ENCODE measurements at places on chromosomes 5 and 9. TPM values are rescaled to one million over a fixed set of nuclear protein-coding genes. Genes with fewer than 3 reads are reported as not detected.

The IL9 gene
- polyA plus RNA-seq, result not detected

The PNPLA7 gene
- 3.7 TPM for polyA plus RNA-seq

The RACK1 gene
- 2,486 TPM for polyA plus RNA-seq

The TICAM2 gene
- 2.1 TPM for polyA plus RNA-seq

The ADAMTS2 gene
- 7.8 TPM for polyA plus RNA-seq

The NKD2 gene
- 15.6 TPM for polyA plus RNA-seq

The LRRTM2 gene
- 1.9 TPM for polyA plus RNA-seq

The BTNL8 gene
- 0.65 TPM for polyA plus RNA-seq

The IFNK gene
- not detected for polyA plus RNA-seq

The GHR gene
- polyA plus RNA-seq, result 27.3 TPM

The TSSK1B gene
- polyA plus RNA-seq, result 0.12 TPM

The PCDHB10 gene
- 7.2 TPM for polyA plus RNA-seq

The MZB1 gene
- polyA plus RNA-seq, result 0.96 TPM

The PCDHB12 gene
- polyA plus RNA-seq, result 4.6 TPM

The CCNI2 gene
- polyA plus RNA-seq, result 4.2 TPM

The SPINK7 gene
- 0.35 TPM for polyA plus RNA-seq

The KIAA0825 gene
- polyA plus RNA-seq, result 5.2 TPM

DNA sequence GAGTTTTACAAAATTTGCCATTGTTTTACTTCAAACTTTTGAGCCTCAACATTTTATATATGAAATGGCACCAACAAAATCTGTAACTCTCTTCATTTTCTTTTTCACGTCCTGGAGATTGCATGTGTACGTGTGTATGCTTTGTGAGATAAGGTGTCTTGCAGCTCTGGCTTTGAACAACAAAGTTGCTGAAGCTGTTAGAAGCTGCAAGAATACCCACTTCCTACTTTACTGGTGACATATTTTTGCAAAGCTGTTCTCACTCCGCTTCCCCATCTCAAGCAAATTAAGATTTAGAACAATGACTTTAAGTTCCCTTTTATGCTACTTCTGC, 41.8 kb downstream of the FYB1 start:
- no peak for DNase-seq

- DNase-seq, result no peak
Observed at GRCh38 chr9:122609804-122610203, 4.7 kb upstream of the OR1Q1 start.

DNA sequence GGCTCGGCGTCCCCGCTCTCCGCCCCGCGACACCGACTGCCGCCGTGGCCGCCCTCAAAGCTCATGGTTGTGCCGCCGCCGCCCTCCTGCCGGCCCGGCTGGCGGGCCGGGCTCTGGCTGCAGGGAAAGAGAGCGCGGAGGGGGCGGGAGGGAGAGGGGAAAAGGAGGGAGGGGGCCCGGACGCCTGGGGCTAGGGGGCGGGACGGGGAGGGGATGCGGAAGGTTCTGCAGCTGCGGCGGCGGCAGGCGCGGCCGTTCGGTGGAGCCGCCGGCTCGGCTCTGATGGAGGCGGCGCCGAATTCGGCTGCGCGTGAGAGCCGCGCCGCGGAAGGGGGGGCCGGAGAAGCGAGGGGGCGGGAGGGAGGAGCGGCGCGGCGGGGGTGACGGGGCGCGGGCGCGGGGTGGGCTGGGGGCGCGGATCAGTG, at the start of gene MARCHF11:
TSS of gene MARCHF11 (minus strand) at position 281 of the 425 bp plus-strand sequence. CDS start at position 65, 216 bp downstream.
- no peak for DNase-seq

GRCh38 chr5:6832994-6833393, 119.8 kb downstream of the TENT4A start:
- DNase-seq, result no peak

GRCh38 chr5:55934115-55934613, 60.6 kb downstream of the IL6ST start:
- no peak for DNase-seq

DNA sequence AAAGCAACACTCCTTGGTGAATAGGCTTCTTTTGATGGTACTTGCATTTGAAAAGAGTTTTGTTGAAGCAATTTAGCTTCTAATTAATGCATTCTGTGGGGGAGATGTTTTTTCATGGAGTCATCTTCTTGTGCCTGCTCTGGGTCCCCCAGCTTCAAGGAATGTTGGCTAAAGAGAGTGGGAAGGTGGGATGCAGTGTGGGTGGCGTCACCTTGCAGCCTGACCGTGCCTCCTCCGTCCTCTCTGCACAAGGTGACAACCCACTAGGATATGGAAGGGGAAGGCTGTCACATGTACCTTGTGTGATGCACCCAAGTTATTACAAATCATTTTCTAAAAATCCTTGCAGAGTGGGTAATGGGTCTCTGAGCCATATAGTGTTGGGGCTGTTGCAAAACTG, 70.7 kb downstream of the DAPK1 start:
- no peak for DNase-seq

DNA sequence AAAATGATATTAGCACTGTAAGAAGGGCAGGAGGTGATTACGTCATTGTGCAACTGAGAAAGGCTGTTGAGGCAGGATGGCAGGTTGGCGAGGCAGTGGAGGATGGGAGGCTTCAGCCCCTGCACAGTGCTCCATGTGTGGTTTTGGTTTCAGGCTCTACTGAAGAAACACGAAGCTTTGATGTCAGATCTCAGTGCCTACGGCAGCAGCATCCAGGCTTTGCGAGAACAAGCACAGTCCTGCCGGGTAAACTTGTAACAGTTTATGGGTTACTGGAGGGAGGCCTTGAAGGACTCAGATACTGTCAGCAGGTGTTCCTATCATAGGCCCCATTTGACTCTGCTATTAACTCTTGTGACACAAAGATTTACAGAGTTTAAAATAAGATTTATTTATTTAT, 35.1 kb downstream of the SPTAN1 start:
- no peak for DNase-seq

DNA sequence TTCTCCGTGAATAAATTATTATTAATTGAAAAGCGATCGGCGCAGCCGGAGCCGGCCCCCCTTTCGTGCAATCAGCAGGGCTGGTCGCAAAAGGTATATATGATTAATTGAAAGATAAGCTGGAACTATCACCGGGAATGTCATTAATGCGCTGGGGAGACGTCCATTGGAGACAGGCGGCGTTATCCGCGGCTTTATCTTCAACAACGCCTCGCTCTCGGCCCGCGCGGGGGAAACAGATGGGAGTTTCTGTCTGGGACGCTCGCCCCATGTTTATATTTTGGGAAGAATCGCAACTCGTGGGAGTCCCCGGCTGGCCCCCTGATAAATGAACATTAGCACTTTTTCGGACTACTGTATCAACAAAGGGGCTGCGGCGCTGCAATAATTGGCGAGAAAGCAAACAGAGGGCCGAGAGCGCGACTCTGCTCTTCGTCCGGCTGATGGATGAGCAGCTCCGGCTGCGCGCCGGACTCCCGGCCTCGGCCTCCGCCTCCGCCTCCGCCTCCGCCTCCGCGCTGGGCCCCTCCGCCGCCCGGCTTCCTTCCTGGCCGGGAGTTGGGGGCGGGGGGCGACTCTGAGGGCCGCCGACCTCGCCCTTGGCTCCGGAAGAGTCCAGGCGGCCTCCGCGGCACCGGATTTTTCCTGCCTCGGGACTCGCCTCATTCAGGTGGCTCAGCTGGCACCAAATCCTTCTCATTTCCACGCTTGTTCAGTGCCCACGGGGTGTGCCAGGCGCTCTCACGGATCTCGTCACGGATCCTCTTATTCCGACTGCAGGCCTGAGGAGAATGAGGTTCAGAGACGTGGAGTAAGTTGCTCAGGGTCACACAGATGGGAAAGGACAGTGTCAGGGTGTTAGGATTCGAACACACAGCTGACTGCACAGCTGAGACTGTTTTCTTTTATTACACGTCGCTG, 3.6 kb upstream of the NKX2-5 start:
- DNase-seq, result no peak

GRCh38 chr5:78526049-78526525, 122.5 kb downstream of the LHFPL2 start:
- no peak for DNase-seq

GRCh38 chr5:74414228-74414627, 226.3 kb downstream of the ENC1 start:
- no peak for DNase-seq

- DNase-seq, result no peak
Observed at GRCh38 chr5:120260651-120261050, 203.4 kb upstream of the PRR16 start.

- DNase-seq, result no peak
Observed at GRCh38 chr9:114499528-114499927, 5.7 kb downstream of the WHRN start.

GRCh38 chr9:35229066-35229778, 67.4 kb downstream of the UNC13B start:
- peak; percentile 47 for DNase-seq

DNA sequence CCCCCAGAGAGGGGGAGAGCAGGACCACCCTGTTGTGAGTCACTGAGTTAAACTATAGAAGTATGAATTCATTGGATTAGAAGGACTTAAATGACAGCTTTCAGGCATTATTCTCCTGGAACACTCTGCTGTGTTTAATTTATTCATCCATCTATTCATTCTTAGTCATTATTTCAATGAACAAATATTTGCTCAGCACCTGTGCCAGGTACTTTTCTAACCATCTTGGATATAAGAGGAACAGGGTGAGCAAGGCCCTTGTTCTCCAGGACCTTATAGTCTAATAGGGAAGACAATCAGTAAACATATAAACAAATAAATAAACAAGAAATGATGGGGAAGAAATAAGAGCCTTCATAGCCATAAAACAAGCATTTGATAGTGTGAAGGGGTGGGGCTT, 483.9 kb upstream of the BRINP1 start:
- no peak for DNase-seq

- no peak for DNase-seq
Observed at GRCh38 chr9:131781069-131781468, 41.2 kb upstream of the RAPGEF1 start.

GRCh38 chr5:57665146-57665936, 182.7 kb upstream of the ACTBL2 start:
- DNase-seq, result no peak

DNA sequence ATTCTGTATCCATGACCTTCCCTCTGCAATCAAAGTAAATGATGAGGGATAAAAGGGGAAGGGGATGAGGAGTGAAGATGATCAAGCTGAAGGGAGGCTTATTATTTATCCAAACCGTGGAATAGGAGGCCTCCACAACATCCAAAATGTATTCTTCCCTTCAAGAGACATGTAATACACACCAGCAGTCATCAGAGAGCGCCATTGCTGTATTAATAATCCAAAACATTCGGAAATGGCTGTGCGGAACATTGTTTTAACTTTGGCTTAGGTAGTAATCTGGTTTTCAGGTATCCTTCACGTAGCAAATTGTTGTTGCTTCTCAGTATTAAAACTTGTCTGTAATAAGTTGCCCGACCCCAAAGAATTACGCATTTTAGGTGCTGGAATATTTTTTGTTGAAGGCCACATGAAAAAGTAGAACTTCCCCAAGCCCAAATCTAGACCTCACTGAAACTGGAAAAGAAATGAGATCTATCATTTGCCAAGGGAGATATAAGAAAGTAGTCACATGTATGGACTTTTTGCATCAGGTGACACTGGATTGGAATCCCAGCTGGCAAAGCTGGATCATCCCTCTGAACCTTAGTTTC, 2.6 kb upstream of the BOD1 start:
- DNase-seq, result peak; percentile 68

- DNase-seq, result no peak
Observed at GRCh38 chr9:78363221-78363620, 66.3 kb downstream of the PSAT1 start.

DNA sequence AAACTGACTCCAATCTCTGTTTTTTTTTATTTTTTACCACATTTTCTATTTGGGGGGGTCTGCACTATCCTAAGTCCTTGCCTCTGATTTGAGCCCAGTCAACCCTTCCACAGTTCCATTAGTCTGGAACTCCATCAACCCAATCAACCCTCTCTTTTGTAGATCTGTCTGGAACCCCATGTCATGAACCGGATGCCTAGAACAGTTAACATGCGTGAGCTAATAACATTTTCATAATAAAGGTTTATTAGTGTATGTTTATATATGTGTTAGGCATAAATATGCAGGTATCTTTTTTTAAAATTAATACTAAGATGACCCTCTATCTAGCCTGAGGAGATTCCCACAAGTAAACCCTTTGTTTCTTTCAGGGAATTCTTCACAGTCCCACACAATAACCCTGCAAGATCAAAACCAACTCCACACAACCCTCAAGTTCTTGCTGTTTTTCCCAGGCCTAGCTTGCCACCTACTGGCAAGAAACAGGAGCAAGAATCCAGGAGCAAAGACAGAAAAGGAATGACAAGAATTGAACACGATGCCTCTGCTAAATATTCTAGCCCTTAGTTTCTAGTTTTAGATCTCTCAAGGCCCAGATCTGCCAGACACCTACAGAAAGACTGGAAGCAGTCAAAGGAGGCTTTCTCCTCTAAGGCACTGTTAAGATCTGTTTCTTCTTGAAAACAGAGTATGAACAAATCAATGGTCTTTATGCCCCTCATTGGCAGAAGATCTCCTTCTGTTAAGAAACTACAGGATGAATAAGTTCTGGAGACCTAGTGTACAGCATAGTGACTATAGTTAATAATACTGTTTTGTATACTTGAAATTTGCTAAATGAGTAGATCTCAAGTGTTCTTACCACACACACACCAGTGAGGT, 100.4 kb downstream of the TRIM36 start:
- DNase-seq, result peak; percentile 58

GRCh38 chr9:95118596-95118995, 198.9 kb downstream of the FANCC start:
- no peak for DNase-seq
